ENCODE measurements at places on chromosomes 5 and 9.
A peak's percentile ranks its signal among the peaks of the same experiment; 100 is the strongest.

DNA sequence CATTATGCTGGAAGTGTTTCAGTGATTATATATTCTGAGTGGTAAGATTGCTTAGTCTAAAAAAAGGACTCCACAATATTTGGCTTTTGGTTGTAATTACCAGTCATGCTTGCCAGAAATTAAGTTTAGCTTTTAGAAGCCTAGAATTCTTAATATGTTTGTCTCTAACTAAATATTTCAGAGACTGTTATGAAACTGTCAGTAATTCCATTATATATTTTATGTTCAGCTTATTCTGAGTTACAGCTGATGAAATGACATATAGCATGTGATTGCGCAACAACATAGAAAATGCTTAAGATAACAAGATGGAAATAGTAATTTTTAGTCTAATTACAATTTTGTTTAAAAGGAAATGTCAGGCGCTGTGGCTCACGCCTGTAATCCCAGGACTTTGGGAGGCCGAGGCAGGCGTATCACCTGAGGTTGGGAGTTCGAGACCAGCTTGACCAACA lies 44.2 kb downstream of the KIAA1958 start:
- no peak for DNase-seq

GRCh38 chr9:74282526-74283253 lies 214.4 kb upstream of the RORB start:
- DNase-seq, result no peak

GRCh38 chr5:19928562-19929421 lies 59.2 kb downstream of the CDH18 start:
- peak; percentile 96 for DNase-seq

- no peak for DNase-seq
These were observed 1216.7 kb downstream of the EFNA5 start for GRCh38 chr5:106454050-106454449.

DNA sequence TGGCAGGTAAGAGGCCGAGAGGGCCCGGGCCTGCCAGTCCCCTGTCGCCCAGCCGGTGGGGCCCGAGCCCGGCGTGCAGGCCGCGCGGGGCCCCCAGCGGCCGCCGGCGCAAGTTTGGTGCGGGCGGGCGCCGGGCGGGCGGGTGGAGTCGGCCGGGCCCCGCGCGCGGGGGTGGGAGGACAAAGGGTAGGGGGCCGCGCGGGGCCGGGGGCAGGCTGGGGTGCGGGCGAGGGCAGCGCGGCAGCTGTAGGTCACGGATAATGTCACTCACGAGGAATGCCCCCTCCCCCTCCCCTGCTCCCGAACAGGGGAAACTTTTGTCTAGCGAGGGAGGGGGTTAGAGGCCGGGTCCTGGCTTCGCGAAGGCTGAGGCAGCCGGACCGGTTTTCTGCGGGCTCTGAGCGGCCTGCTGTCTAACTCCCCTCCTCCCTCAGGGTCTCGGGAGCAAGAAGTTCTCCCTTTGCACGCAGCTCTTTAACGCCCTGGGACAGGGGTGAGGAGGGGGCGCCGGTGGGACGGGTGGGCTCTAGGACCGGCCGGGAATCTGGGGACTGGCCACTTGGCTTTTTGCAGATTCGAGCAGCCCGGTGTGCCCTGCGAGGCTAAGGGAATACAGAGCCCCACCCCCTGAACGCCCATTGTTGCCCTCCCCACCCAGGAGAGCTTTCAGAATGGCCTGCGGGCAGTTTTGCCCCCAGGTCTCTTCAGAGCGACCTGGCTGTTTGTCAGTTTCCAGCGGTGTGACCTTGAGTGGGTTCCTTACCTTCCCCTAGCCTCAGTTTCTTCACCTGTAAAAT lies 21.3 kb upstream of the NDST1 start:
- DNase-seq, result no peak

- DNase-seq, result no peak
These were observed 194.1 kb downstream of the CACNA1B start for GRCh38 chr9:138071731-138072130.

DNA sequence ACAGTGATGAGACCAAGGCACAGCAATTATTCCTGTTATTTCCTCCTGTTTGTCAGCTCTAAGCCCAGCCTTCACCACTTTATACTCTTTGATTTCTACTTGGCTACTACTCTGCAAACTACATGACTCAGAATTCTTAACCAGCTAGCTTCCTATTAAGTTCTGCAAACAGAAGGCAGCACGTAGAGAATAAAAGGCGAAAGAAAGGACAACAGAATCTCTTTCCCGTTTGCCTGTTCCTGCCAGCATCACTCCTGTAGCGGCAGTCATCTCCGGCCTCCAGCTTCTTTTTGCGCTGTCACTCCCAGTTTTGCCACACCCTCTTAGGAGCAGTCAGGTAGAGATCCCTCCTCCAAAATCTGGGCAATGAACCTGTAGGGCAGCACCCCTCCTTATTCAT lies 29.9 kb downstream of the DPYSL3 start:
- DNase-seq, result no peak
